ENCODE measurements at places on chromosomes 2 and 18. TPM values are rescaled to one million over a fixed set of nuclear protein-coding genes. Genes with fewer than 3 reads are reported as not detected.

Gene MPHOSPH10
- 16.2 TPM for total RNA-seq

DNA sequence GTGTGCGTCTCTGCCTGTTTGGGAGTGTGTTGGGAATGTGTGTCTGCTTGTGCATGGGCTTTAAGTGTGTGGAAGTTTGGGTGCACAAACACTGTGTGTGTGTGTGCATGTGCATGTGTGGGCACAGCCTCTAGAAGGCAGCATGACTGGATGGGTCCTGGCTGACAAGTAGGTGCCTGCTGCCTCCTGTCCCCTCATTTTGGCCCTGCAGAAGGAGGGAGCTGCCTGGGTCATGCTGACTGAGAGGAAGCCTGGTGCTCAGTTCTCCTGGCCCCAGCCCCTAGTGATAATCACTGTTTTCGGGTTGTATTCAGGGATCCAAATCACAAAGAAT, 34.1 kb downstream of the GLI2 start:
- no peak for DNase-seq

DNA sequence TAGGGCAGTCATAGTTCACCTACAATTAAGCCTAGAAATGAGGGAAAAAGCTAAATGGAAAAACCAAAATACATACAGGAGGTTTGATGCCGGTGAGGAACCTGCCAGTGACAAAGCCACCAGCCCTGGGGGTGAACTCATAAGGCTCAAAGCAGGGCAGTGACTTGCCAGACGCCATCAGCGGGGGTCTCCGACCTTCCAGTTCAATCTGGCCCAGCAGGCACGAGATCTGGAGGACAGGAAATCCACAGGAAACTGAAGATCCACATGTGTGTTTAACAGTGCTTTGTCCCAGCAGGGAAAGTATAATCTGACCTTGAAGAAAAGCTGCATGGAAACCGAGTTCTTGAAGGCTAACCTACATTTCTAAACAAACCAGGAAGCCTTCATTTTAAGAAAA, 60.1 kb downstream of the POLR1A start:
- no peak for DNase-seq

DNA sequence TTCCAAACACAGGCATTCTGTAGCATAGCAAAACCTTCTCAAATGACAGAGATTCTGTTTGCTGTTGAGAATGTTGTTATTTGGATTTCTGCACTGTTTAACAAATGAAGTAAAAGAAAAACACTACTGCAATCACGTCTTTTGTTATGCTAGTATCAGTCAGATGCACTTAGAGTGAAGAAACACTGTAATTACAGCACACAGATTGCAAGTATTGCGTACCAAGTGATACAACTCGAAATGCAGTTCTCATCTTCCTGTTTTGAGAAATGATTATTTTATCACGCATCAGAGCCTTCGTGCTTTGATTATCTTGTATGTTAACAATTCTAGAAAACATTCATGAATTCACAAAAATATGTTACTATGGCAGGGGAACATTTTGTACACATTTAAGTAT, 41.8 kb upstream of the KLF11 start:
- DNase-seq = no peak

DNA sequence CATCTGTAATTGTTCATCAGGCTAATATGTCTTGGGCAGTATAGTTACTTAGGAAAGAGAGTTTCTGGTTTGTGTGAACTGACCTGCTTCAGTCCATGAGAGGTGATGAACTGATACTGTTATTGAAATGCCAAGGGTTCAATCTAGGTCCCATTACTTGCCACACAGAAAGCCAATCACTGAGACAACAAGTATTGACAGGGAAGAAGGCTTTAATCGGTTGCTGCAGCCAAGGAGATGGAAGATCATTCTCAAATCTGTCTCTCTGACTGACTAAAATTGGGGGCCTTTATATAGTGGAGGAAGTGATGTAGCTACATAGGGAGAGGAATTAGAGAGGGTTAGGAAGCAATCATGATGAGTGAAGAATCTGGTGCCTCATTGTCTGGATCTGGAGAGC, 19.9 kb upstream of the FAM98A start:
- no peak for DNase-seq

GRCh38 chr2:240291337-240292034, 144.0 kb upstream of the GPC1 start:
- no peak for DNase-seq

- DNase-seq = no peak
These were observed 61.4 kb downstream of the LHCGR start for GRCh38 chr2:48694149-48694548.

All from stomach (tissue), 19 donors.